ENCODE measurements at places on chromosomes 5 and 9. TPM values are rescaled to one million over a fixed set of nuclear protein-coding genes. Genes with fewer than 3 reads are reported as not detected.

Gene GMCL2
- not detected for total RNA-seq

Gene SAXO1
- total RNA-seq = not detected

- no peak for DNase-seq
Measured at GRCh38 chr9:89304020-89304833, 6.8 kb upstream of the CKS2 start.

Gene FCN2
- not detected for total RNA-seq

- no peak for DNase-seq
Measured at GRCh38 chr5:163773226-163773625, 267.8 kb downstream of the MAT2B start.

Data from Right ventricle myocardium inferior (tissue), 1 donor.